Lower leg skin (tissue), 4 donors: ENCODE measurements at places on chromosomes 5 and 9. TPM values are rescaled to one million over a fixed set of nuclear protein-coding genes. Genes with fewer than 3 reads are reported as not detected.

Gene CATSPER3
- 0.23 TPM for total RNA-seq

Gene DAPK1
- total RNA-seq = 9.2 TPM

GRCh38 chr5:152864991-152865390 is 459.9 kb upstream of the NMUR2 start:
- DNase-seq = no peak

DNA sequence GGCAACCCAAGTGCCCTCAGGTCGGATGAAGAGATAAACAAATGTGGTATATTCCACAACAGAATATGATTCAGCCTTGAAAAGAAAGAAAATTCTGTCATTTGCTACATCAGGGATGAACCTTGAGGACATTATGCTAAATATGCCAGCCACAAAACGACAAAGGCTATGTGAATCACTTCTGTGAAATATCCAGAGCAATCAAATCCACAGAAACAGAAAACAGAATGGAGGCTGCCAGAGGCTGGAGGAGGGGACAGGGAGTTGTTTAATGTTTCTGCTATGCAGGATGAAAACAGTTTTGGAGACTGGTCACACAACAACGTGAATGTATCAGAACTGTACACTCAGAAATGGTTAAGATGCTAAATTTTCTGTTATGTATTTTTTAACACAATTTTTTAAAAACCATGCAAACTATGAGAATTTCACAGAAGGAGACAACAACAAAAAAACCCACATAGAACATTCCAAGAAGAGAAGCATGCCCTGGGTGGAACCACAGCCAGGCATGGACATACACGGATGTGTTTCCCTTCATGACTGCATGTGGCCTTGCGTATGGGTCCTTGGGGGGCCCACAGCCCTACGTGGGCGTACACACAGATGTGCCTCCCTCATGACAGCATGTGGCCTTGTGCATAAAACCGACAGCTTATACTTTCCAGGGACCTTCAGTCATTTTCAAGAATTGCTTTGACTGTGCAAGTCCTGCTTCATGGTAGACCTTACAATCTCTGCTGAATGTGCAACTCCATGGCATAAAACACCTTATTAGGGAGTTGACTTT is 146.7 kb downstream of the ROR2 start:
- DNase-seq = no peak

DNA sequence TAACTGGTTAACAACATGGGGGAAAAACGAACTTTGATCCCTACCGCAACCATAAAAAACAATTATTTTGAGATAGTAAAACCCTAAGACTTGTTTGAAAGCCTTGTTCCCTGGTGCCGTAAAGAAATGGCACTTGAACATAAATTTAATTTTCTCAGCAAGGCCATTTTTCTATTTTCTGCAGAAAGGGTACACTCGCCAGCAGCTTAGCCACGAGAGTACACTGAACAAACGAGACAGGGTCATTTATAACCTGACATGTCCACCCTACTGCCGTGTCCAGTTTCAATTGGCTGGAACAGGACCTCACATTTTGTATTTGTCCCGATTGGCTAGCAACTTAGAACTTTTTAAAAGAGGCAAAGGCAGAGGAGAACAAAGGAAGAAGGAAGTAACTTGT is 26.8 kb downstream of the FBXW11 start:
- DNase-seq = no peak

Gene PIP5KL1
- total RNA-seq = 10.0 TPM

GRCh38 chr5:135569755-135570452 is 8.9 kb downstream of the CXCL14 start:
- no peak for DNase-seq

DNA sequence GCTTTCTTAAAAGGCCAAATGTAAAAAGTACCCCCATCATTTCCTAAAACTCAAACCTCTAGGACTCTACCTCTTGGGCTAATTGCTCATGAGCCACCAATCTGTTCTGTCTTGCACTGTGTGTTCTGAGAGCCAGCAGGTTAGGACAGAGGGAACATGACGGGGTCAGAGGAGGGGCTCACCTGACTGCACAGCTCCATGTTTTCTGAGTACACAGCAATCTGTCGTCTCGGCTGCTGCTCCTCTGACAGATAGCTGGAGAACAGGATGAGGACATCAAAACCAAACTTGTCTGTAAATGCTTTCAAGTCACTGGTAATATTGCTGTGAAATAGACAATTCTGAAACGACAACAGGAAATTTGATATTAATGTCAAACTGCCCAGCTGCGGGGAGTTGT is 50.9 kb upstream of the PCA3 start:
- DNase-seq = no peak

DNA sequence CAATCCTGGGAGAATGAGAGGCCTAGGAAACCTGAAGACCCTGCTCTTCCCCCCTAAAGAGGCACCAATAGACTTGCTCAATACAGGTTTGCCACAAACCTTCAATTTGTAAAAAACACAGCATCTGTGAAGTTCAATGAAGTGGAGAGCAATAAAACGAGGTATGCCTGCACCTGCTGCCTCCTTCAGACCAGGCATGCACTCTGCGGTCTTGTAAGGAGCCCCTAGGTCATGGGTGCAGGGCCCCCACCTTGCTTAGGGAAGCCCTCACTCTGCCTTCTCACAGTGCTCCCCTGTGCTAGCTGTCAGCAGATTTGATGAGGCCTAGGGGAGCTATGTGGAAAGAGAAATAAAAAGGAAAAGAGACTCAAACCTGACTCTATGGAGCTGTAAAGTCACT is 72.1 kb upstream of the GALNT10 start:
- DNase-seq = no peak

Gene PRR16
- total RNA-seq = 1.8 TPM

DNA sequence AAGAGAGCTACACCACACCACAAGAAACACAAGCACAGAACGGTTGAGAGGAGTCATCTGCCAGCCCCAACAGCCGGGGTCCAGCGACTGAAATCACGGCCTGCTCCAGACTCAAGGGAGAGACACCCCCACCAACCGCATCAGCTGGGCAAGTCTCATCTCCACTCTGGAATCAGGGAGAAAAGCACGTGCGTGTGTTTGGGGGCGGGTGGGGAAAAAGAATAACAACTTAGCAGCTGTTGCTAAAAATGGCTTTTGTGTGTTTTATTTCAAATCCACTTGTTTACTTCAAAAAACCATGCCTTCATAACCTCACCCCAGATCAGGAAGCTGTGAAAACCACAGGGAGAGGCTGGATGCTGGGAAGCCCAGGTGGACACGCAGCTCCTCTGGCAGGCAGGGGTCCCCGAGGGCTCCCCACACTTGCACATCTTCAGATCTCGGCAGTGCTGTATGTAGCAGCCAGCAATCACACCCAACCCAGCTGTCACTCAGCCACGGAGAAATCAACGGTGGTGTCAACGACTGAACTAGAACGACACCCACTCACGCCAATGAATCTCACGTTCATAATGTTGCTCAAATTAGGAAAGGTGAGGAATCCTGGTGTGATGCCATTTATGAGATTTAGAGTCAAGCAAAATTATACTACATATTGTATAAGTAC is 19.0 kb downstream of the PNPLA7 start:
- DNase-seq = no peak

DNA sequence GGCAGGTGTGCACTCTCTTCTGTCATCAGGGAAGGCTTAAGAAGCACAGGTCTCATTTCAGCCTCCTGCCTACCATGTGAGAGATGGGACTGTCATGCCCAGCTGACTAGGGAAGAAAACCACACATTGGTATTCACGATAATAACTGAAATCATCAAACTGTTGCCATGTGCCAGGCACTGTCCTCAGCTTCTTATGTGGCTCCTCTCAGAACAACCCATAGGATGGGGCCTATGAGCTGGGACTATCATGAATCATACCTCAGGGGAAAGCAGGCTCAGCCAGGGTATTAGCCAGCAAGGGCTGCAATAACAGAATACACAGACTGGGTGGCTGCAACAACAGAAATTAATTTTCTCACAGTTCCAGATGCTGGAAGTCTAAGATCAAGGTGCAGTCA is 3.3 kb downstream of the AFAP1L1 start:
- DNase-seq = no peak

- DNase-seq = peak; percentile 88
Measured at GRCh38 chr9:115164511-115164974, 46.6 kb upstream of the TNC start.

DNA sequence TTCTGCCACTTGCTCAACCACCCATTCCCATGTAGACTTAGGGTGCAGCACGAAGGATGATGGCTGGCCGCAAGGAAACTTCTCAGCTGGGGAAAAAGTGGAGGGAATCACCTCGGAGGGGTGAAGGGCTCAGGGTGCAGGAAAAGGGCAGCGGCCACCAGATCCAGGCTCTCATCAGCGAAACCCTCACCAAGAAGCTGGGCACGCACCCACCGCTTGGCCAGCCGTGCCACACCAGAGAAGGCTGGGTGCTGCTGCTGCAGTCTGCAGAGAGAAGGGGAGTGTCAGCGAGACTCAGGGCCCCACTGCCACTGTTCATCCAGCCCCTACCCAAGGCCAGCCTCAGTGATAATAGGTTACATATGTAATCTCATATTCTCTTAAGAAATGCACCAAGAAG is 8.6 kb downstream of the NOL6 start:
- DNase-seq = no peak

Gene COQ4
- total RNA-seq = 93.7 TPM

Gene PDLIM4
- total RNA-seq = 80.7 TPM

DNA sequence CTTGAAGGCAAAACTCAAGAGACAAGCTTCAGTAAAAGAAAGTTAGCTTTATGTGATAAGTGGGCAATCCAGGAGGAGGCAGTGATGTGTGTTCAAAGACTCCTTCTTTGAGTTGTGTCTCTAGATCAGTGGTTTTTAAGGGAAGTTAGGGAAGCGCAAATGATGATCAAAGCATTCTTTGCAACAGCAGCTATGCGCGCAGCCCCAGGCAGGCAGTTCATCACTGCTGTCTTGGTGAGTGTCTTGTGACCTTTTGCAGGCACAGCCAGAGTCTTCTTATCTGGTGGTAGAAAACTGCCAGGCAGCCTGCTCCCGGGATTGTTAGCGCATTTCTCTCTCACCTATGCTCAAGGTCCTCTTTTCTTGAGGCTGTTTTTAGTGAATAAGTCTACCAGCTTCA is 40.3 kb upstream of the CLK4 start:
- no peak for DNase-seq

Gene NME5
- total RNA-seq = 0.49 TPM

DNA sequence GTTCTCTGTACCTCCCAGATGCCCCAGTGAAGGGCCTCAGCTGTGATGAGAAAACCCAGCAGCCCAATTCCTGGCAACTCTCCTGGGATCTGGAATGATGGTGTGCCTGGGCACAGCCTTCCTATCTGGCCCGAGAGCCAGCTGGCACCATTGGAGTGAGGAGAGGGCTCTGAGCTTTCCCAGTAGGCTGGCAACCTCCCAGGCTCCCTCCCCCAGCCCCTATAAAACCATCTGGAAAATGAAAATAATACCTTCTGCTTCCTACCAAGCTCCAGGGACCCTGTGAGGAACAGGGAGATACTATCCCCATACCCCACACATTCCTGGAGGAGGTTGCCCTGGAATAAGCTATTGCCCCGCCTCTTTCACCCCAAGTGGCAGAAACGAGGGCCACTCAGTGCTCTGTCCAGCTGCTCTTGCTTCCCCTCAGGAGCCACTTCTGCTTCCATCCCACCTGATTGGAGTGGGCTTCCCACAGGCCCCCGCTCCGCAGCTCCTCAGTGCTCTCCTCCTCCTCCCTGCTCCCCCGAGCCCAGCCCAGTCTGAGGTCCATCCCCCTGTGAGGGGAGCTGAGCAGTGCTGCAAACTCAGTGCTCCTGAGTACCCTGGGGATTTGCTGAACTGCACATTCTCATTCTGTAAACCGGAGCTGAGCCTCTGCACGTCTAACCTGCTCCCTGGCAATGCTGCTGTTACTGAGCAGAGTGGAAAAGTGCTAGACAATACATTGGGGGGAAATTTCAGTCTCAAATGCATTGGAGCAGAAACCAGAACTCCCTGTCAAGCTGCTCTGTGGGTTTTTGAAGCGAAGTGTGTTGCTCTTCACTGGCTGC is 74.7 kb downstream of the THBS4 start:
- no peak for DNase-seq

DNA sequence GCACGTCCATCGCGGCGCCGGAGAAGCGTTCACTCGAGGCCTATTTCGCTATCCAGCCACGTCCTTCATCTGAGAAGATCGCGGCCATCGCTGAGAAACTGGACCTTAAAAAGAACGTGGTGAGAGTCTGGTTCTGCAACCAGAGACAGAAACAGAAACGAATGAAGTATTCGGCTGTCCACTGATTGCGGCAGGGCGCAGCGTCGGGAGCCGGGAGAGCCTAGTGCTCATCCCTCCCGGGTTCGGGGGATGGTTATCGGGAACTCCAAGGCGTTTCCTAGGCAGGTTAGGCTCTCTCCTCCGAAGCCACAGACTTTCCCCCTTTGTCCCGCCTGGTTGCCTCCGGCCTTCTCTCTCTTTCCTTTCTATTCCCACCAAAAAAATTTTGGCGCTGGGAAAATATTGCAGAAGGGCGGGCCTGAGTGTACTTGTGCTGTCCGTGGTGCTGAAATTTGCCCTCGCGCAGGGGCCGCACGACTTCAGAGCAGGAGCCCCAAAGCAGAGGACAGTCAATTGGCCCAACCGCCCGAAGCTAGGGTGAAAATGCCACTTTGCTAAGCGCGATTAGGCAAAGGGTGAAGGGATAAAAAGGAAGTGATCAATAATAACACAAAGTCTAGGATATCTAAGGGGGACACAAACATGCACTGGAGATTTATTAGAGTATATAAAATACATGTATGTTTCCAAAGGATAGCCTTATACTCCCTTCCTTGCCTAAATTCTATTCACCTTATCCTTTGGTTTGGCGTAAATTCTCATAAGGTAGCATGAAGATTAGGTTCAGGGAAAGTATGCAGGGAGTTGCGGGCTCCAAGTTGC is 1.8 kb downstream of the POU4F3 start:
- DNase-seq = no peak

Gene GABRA1
- total RNA-seq = not detected

- DNase-seq = peak; percentile 48
Measured at GRCh38 chr5:2914022-2914661, 162.7 kb upstream of the IRX2 start.

GRCh38 chr9:136051837-136052471 is 43.1 kb downstream of the NACC2 start:
- peak; percentile 38 for DNase-seq

Gene FGF1
- total RNA-seq = 0.66 TPM
